Esophagus mucosa (tissue), 1 donor: ENCODE measurements at places on chromosomes 5 and 9.
A peak's percentile ranks its signal among the peaks of the same experiment; 100 is the strongest.

DNA sequence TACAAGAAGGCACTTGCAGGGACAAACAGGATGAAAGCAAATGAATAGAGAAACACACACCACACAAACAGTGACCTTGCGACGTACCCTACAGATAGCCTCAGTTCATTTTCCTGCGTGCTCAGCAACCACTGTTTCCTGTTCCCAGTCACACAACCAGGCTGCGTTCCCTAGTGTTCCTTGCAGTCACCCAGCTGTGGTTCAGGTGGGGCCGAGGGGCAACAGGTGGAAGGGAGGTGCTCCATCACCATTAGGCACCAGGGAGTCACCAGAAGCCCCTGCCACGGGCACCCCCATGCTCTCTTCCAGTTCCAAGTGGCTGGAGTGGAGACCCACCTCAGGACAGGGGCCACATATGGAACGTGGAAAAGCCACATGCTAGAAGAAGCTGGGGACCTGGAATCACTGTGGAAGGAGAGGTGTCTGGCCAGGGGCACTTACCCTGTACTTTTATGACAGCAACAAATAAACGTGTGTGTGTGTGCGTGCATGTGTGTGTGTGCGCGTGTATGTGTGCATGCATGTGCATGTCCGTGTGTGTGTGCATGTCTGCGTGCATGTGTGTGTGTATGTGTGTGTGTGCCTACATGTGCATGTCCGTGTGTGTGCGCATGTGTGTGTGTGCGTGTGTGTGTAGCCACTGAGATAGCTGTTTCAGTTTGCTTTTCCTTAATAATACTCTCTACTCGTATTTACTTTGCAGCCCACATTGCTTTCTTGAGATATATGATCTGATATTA is 18.8 kb upstream of the FCN2 start:
- no peak for ATAC-seq

GRCh38 chr9:137435980-137436760 is 5.0 kb downstream of the ENTPD8 start:
- ATAC-seq, result peak; percentile 60

GRCh38 chr9:98191671-98192502 is 550 bp downstream of the CORO2A start:
- peak; percentile 53 for ATAC-seq

GRCh38 chr5:133203317-133204305 is 151.8 kb downstream of the HSPA4 start:
- ATAC-seq, result no peak

DNA sequence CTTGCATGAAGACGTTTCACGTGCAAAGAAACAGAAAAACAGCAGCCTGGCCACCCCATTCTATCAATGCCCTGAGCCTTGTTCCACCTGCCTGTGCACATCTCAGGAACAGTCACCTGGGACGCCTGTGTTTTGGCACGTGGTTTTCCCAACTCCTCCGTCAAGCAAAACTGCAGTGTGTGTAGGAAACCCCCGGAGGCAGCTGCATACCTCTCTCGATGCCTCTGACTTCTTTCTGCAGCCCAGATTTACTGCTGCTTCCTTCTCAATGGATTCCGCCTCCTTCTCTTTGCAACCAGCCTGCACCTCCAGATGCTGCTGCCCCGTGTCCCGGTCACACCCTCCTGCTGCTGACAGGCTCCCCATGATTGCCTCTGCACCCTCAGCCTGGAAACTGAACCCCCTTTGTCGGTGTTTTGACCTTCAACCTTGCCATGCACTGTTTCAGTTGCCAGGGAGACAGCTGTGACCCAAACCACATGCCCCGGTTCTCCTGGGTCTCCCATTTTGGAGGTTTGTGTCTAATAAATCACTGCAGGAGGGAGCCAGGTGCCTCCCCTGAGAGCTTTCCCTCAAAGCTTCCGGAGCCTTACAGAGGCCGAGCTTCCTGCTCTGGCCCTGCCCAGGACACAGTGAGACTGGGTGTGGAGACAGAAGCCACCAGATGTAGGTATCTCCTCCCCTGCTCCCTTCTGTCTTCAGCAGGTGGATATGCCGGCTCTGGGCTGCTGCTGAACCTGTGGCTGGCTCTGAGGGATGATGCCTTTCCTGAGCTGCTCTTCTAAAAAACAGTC is 395.5 kb upstream of the IRX1 start:
- no peak for ATAC-seq

DNA sequence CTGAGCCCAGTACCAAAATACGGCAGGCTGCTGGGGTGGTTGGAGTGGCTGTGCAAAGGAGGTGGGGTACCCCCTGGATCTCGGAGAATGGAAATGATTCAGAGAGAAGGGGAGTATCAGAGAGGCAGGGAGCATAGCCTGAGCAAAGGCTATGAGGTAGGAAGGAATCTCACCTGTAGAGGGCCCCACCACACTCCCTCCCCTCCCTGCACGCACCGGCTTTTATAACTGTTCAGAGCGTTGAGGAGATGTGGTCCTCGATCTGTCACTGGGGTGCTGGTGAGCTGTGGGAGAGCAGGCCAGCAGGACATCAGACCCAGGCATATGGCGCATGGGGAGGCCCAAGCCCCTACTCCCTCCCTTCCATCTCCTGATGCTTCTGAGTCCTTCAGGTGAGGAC is 13.2 kb downstream of the PHF19 start:
- no peak for ATAC-seq

GRCh38 chr5:23316060-23316591 is 191.3 kb upstream of the PRDM9 start:
- no peak for ATAC-seq
